ENCODE measurements at places on chromosomes 3 and 15.

DNA sequence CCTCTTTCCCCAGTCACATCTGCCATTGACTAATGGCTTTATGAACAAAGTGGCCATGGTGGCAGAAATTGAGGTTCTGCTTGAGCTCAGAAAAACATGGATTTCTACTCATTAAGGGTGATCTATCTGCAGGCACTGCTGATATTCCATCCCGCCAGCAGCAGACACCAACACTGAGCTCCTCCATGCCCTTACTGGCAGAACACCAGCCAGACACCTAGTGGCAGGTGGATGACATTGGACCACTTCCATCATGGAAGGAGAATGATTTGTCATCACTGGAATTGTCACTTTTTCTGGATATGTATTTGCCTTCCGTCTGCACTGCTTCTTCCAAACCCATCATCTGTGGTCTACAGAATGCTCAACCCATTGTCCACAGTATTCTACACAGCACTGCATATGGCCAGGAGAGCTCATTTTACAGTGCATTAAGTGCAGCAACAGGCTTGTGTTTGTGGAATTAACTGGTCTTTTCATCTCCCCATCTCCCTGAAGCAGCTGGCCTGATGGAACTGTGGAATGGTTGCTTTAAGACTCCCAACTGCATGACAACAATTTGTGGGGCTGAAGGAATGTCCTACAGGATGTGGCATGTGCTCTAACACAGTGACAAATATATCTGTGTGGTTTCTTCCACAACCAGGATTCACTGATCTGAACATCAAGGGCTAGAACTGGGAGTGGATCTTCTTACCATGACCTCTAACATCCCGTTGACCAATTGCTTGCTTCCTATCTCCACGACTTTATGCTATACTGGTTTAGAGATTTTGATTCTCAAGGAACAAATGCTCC is 103.4 kb downstream of the WNT7A start:
- DNase-seq, result no peak

DNA sequence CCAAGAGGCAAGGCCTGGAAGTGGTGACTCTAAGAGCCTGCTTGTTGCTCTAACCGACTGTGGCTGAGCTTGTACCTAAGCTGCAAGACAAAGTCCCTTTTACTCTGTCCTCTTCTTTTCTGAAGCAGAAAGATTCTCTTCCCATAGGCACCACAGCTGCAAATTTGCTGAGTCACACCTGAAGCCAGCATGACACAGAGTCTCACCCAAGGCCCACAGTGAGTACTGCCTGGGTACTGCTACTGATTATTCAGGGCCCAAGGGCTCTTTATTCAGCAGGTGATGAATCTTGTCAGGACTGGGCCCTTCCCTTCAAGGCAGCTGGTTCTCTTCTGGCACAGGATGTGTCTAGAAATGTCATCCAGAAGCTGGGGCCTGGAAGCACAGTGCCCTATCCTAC is 18.9 kb upstream of the TIGIT start:
- DNase-seq, result no peak

DNA sequence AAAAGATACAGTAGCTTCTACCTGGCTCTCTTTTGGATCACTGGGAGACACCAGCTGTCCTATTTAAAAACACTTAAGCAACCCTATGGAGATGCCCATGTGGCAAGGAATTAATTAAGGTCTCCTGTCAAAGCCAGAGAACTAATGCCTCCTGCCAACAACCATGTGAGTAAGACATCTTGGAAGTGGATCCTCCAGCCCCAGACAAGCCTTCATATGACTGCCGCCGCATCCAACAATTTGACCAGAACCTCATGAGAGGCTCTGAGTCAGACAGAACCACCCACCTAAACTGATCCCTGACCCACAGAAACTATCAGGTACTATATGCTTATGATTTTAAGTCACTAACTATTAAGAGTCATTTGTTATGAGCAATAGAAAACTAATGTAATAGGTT is 22.3 kb downstream of the IFT80 start:
- DNase-seq, result no peak

DNA sequence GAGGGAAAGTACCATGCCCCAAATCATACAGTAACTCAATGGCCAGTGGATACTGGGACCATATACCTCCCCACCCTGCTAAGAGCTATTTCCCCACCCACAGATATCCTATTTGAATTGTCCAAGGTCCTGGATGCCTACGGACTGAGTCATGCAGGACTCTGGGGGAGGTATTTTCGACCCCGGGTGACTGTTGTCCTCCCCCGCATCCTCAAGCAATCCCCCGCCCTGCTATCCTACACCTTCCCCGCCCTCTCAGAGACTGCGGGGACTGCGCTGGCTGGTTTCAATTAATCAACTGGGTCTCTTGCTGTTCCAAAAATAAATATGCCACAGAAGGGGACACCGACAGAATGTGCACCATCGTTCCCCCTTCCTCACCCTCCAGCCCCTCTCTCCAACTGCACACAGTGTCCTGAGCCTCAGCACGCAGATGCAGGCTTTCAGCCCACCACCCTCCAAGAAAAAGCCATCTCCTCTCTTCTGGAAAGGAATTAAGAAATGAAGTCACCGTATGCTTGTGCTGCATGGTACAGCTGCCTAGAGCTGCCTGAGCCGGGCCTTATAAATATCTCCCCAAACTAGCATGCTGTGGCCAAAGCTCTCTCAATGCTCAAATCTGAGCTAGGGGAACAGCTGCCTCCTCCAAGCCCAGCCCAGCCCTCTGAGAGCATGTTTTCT is 8.1 kb downstream of the CAV3 start:
- DNase-seq, result no peak

GRCh38 chr3:105281989-105282388 is 84.7 kb upstream of the ALCAM start:
- no peak for DNase-seq

DNA sequence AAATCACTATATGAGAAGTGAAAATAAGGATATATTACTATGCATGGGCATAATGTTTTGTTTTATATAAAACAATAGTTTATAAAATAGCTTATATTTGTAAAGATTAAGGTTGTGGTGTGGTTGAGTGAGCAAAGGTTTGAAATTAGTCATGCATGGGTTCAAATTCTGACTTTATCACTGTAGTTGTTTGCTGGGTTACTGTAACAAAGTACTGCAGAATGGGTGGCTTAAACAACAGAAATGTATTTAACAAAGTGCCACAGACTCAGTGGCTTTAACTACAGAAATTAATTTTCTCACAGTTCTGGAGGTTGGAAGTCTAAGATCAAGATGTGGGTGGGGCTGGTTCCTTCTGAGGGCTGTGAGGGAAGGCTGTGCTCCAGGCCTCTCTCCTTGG is 184.8 kb upstream of the THRB start:
- DNase-seq, result no peak

GRCh38 chr3:116342499-116342898 is 102.8 kb downstream of the LSAMP start:
- no peak for DNase-seq

DNA sequence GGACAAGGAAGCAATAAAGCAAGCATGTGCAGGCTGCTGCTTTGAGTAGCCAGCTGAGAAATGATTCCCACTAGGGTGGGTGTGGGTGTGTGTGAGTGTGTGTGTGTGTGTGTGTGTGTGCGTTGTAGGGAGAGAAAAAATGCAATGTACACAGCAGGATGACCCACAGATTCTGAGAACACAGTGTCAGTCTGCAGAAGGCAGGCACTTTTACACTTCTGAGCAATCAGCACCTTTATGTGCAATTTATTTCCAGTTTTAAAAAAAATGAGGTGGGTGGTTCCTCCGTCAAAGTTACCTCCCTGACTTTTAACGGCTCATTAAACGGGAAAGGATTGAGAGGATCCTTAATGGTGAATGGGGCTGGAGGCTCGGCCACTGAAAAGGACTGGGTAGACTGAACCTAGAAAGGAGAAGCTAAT is 38.5 kb upstream of the LIPC start:
- DNase-seq, result no peak

- DNase-seq, result no peak
These were observed 74.3 kb upstream of the EOMES start for GRCh38 chr3:27796365-27796875.

DNA sequence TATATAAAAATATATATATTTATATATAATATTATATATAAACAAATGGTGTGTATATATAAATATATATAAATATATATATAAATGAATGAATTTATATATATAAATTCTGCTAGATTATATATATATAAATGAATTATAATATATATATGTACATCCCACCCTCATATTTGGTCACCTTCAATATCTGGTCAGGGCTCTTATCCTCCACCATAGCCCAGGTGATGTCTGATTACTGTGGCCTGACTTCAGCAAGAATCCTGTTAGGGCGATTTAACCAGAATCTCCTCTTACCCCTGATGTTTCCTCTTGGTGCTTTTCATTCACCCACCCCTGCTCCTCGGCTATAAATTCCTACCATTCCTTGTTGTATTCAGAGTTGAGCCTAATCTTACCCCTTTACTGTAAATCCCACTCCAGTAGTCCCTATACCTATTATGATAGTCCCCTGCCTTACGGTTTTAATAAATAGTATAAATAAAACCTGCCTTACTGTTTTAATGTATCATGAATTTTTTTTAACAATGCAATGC is 439.6 kb downstream of the PLOD2 start:
- DNase-seq, result no peak

- peak; percentile 45 for DNase-seq
These were observed 139.3 kb downstream of the FOXP1 start for GRCh38 chr3:71444028-71444860.

- DNase-seq, result peak; percentile 21
These were observed 82.0 kb upstream of the LMOD3 start for GRCh38 chr3:69204315-69204957.

DNA sequence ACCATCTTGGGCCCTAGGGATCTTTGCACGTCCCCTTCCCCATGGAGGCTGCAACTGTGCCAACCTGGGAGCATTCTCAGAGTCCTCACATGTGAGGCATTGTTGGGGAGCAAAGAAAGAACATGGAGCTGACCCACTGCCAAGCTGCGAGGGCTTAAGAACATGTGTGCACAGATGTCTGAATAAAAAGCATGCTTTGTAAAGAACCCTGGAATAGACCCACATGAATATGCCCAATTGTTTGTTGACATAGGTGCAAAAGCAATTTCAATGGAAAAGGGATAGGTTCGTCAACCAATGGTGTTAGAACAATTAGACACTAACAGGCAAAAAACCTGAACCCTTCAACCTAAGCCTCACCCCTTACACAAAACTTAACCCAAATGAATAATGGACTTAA is 9.3 kb downstream of the PGPEP1L start:
- DNase-seq, result no peak

GRCh38 chr15:57133127-57133968 is 214.9 kb downstream of the TCF12 start:
- no peak for DNase-seq

DNA sequence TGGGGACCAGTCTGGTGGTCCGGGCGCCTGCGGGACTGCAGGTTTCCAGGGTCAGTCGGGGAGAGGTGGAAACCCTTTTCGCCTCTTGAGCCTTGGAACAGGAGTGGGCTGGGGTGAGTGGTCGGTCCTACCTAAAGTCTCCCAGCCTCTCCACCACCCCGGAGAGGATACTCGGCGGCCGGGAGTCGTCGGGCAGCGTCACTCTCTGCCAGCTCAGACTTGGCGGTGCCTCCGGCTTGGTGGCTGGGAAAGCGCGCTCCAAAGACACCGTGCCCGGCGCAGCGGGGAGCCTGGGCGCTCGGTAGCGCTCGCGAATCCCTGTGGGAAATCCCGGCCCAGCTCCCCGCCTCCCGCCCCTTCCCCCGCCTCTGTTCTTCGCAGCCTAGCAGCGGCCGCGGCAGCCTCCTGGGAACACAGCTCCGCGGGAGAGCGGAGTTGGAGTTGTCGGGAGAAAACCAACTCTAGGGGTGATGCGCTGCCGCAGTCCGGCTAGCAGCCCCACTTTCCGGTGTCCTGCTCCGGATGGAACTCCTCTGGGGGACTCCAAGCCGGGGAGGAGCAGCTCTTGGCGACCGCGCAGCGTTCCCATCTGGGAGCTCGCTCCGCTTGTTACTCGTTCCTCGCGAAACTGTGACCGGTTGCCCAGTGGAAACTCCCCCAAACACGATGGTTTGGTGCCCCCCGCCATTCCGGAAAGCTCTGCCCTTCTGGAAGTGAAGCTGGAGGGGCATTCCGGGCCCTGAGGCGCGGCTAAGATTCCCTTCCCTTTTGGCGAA is 1.4 kb downstream of the EPHB1 start:
- DNase-seq, result no peak

DNA sequence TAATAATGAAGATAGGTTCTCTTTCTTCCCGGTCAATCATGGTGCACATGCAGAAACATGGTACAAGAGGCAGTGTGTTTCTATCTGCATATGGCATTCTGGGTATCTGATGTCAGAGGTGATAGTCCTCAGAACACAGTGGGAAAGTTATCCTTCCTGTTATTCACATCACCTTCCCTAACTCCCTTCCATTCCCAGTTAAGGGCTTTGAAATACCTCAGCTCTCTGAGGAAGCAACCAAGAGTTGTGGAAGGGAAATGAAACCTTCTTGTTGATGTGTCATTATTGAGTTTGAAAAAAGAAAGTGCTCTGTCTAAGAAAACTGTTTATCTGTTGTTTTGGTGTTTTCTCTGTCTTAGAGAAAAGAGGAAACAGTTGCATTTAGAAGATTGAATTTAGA is 21.9 kb upstream of the P2RY13 start:
- no peak for DNase-seq
